Amniotic stem cell (primary cell): ENCODE measurements at places on chromosomes 2 and 18.

- no peak for DNase-seq
Measured at GRCh38 chr18:54357082-54357659, 487 bp downstream of the STARD6 start.

- peak; percentile 14 for DNase-seq
Measured at GRCh38 chr2:231795525-231796327, 9.5 kb downstream of the COPS7B start.

DNA sequence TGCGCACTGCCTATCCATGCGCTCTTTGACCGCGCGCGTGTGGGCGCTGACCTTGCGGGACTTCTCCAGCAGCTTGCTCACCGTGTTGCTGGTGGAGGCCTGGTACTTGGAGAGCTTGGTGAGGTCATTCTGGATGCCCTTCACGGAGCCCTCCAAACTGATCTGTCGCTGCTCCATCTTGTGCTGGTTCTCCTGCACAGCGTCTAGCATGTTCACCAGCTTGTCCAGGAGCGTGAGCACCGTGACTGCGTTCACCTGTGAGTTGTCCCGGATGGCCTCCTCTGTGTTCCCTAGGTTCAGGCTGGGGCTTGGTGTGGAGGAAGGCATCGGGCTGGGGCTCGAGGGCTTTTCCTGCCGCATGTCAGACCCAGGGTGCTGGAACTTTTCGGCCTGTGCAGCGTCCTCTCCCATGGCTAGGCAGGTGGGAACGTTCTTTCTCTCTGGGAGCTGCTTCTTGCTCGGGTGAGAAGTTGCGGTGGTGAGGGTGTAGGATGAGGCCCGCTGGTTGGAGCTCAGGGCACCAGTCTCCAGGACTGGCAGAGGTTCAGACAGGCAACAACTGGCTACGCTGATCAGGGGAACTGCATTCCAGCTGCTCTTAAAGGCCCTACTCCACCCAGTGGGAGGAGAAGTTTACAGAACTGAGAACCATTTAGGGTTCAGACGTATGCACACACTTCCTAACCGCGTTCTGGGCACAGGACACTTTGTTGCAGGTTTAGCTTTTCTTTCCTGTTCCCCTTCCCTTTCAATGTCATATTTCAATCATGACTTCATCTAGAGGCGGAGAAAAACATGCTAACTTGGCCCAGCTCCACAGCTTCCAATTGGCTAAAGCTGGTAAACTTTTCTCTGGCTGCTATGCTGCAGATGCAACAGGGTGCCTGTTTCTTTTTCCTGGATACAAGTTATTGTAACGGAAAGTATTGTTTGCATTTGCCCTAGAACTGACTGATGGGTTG lies at the start of gene CAVIN2:
TSS of gene CAVIN2 (minus strand) at position 574 of the 962 bp plus-strand sequence. CDS start at position 411, 163 bp downstream.
- DNase-seq, result peak; percentile 69

DNA sequence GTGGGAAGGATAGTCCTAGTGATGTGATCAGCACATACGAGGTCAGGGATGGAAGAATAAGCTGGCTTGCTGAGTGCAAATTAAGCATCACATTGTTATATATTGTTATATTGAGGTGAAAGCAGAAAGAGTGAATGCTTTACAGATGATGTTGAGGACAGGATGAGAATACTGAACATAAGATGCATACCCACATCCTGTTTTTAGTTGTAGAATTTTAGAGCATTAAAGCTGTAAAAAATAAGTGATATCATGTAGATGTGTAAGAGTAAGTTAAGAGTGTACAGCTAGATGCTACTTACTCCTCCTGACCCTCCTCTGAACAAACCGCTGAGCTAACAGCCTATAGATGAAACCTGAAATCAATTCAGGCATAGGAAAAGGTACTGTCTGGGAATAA lies 271.0 kb upstream of the KCNJ3 start:
- DNase-seq, result no peak

DNA sequence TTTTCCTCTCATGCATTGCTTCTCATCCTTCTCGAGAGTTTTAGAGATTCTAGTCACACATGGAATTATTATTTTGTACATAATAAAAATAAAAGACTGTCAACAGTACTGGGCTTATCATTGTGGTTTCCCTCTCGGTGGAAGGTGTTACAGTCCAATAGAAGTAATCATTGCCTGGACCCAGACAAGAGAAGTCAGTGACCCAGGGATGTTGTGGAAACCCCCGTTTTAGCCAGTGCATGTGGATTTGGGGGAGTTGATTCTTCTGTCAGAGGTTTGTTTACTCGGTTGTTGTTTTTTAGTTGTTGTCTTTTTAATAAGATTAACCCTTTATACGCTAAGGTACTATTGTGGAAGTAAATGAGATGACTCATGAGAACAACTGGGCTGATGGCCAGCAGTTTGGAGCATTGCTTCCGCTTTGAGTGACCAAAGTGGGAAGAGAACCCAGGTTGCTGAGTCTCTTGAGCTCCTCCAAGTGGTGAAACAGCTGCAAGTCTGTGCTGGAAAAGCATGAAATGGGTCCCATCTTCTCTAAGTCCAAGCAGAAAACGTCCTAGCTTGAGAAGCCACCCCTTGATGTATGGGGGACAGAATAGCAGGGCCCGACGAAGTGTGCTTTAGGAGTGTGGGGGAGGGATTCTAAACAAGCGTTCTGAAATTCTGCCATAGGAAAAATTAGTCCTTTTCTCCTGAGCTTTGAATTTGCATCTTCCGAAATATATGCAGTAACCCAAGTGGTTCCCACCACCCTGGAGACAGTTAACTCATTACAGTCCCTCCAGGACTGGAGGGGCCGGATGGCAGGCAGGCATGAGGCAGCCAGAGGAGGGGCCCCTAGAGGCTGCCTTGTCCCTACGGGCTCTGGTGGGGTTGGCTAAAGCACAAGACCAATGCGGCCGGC lies 61.8 kb upstream of the GPR45 start:
- DNase-seq, result no peak

GRCh38 chr18:73891572-73892421 lies 255.8 kb downstream of the FBXO15 start:
- DNase-seq, result no peak

GRCh38 chr2:58133395-58133794 lies 86.8 kb downstream of the VRK2 start:
- no peak for DNase-seq

- no peak for DNase-seq
Measured at GRCh38 chr2:30527859-30528258, 80.8 kb downstream of the LCLAT1 start.

DNA sequence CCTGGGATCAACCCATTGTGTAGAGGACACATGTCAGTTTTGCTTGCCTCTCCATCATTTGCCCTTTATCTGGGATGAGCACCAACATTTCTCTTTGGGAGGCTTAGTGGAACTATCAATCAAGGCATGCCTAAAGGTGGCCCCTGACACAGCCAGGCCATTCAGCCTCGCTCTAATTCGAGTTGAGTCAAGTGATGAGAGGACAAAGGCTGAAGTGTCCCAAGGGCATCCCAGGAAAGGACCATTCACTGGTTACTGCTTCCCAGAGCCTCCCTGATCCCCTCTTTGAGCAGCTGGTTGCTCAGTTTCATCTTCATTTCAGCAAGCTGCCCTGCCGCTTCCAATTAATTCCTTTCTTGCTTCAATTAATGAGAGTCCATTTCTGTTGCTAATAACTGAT lies 63.5 kb downstream of the DNER start:
- DNase-seq, result no peak
